Vagina (tissue), 2 donors: ENCODE measurements at places on chromosomes 3 and 15. TPM values are rescaled to one million over a fixed set of nuclear protein-coding genes. Genes with fewer than 3 reads are reported as not detected.

The POLQ gene
- total RNA-seq, result 2.5 TPM

The GP5 gene
- total RNA-seq, result not detected

- H3K27me3 ChIP-seq, result no peaks in the 10 kb centered on the region
- H3K36me3 ChIP-seq, result no peaks in the 10 kb centered on the region
- no peak overlapping the region for H3K4me3 ChIP-seq
- no peak for DNase-seq
Observed at GRCh38 chr3:153349108-153349499, 187.1 kb downstream of the RAP2B start.

- no peaks in the 10 kb centered on the region for H3K4me1 ChIP-seq
- H3K36me3 ChIP-seq, result no peaks in the 10 kb centered on the region
- no peak for DNase-seq
- H3K4me3 ChIP-seq, result no peak overlapping the region
Observed at GRCh38 chr3:147760085-147760484, 350.9 kb downstream of the ZIC1 start.

The CLN6 gene
- total RNA-seq, result 23.3 TPM

The CYP1A2 gene
- total RNA-seq, result not detected

The GATM gene
- total RNA-seq, result 50.1 TPM

DNA sequence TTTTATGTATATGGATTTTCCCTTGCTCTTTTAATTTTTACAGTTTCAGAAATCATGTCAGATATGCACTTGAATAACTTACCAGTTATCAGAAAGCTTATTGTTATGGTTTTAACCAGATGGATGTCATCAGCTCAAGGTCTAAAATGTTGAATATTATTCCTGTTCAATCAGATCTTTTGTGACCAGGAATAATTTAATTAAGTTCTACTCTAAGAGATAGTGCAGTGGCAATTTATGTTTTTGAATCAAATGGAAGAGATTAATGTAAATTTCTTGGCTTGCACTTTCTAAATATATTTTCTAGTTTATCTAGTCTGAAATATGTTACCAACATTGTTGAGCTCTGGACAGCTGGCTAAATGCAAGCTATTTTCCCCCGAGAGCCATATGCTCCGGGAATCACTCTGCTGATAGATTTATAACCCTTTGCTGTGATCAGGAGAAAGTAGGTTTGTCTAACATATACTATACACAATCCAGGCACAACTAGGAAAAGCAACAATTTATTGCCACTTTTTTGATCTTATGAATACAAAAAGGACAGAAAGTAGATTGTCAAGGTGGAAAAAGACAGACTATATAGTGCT, 76.8 kb upstream of the CD96 start:
- no peaks in the 10 kb centered on the region for H3K27me3 ChIP-seq
- H3K27ac ChIP-seq, result no peak overlapping the region
- no peak overlapping the region for H3K4me3 ChIP-seq
- no peaks in the 10 kb centered on the region for H3K4me1 ChIP-seq

The C2CD4B gene
- total RNA-seq, result 0.49 TPM

The POTEB3 gene
- total RNA-seq, result not detected

GRCh38 chr3:51709004-51709420, 2.1 kb downstream of the GRM2 start:
- no peak for DNase-seq
- H3K27ac ChIP-seq, result no peak overlapping the region
- H3K4me3 ChIP-seq, result no peak overlapping the region
- H3K27me3 ChIP-seq, result no peaks in the 10 kb centered on the region

DNA sequence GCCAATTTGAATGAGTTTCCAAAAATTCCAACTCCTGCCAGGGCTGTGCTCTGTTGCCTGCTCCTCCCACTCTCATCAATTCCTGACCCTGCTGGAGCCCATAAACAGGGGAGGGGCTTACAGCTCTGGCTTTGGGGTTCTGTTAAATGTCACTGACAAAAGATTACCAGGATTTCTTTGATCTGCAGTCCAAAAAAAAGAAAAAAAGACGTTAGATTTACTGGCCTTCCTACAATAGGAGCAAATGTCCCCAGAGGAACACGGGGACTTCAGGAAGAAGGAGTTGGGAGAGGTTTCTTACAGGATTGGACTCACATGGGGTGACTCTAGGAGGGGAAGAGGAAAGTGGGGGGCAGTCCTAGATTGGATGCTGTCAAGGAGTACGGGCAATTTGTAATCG, 84.3 kb upstream of the RNF7 start:
- H3K27me3 ChIP-seq, result no peaks in the 10 kb centered on the region
- no peak overlapping the region for H3K4me3 ChIP-seq
- no peak for DNase-seq
- H3K27ac ChIP-seq, result no peak overlapping the region
- no peaks in the 10 kb centered on the region for H3K4me1 ChIP-seq
- no peaks in the 10 kb centered on the region for H3K36me3 ChIP-seq

DNA sequence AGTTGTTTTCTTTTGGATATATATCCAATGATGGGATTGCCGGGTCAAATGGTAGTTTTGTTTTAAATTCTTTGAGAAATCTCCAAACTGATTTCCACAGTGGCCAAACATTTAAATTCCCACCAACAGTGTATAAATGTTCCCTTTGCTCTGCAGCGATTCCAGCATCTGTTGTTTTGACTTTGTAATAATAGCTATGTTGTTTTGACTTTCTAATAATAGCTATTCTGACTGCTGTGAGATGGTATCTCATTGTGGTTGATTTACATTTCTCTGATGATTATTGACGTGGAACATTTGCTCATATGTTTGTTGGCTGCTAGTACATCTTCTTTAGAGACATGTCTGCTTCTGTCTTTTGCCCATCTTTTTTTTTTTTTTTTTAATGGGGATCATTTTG, 332.2 kb upstream of the GBE1 start:
- H3K4me3 ChIP-seq, result no peak overlapping the region
- H3K4me1 ChIP-seq, result no peaks in the 10 kb centered on the region
- H3K36me3 ChIP-seq, result no peaks in the 10 kb centered on the region
- no peak for DNase-seq
- H3K27me3 ChIP-seq, result no peaks in the 10 kb centered on the region

GRCh38 chr3:139519998-139520737, 19.4 kb downstream of the RBP1 start:
- H3K36me3 ChIP-seq, result no peaks in the 10 kb centered on the region
- H3K27me3 ChIP-seq, result no peaks in the 10 kb centered on the region
- DNase-seq, result no peak
- no peak overlapping the region for H3K27ac ChIP-seq

GRCh38 chr3:55006244-55006676, 78.4 kb upstream of the LRTM1 start:
- H3K36me3 ChIP-seq, result no peaks in the 10 kb centered on the region
- H3K27ac ChIP-seq, result no peak overlapping the region
- no peaks in the 10 kb centered on the region for H3K27me3 ChIP-seq
- H3K4me1 ChIP-seq, result no peaks in the 10 kb centered on the region

The P2RY14 gene
- 0.49 TPM for total RNA-seq

GRCh38 chr3:107660306-107660976, 137.7 kb downstream of the BBX start:
- H3K4me1 ChIP-seq, result peaks cover 22% of the 10 kb centered on the region
- H3K27me3 ChIP-seq, result no peaks in the 10 kb centered on the region
- no peak for DNase-seq
- no peak overlapping the region for H3K4me3 ChIP-seq
- H3K36me3 ChIP-seq, result no peaks in the 10 kb centered on the region
- H3K27ac ChIP-seq, result no peak overlapping the region

The ATP13A4 gene
- 13.0 TPM for total RNA-seq

DNA sequence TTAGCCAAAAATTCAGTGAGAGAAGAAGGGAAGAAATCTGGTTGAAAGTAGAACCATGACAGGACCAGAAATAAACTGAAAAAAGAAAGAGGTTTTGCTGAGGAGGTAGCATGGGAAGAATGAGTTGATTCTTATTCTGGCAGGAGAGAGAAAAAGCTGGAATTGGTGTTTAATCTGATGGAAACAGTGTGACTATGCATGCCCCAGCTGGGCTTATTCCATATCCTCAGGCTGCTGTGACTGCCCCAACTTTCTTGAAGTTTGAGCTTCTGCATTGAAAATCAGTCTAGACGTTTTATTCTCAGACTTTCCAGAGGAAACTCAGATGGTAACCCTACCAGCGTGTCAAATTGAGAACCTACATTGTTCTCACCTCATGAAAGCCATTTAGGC, 352.5 kb upstream of the DCBLD2 start:
- no peak overlapping the region for H3K4me3 ChIP-seq
- H3K27me3 ChIP-seq, result no peaks in the 10 kb centered on the region
- no peak for DNase-seq

The SHF gene
- total RNA-seq, result 15.0 TPM

DNA sequence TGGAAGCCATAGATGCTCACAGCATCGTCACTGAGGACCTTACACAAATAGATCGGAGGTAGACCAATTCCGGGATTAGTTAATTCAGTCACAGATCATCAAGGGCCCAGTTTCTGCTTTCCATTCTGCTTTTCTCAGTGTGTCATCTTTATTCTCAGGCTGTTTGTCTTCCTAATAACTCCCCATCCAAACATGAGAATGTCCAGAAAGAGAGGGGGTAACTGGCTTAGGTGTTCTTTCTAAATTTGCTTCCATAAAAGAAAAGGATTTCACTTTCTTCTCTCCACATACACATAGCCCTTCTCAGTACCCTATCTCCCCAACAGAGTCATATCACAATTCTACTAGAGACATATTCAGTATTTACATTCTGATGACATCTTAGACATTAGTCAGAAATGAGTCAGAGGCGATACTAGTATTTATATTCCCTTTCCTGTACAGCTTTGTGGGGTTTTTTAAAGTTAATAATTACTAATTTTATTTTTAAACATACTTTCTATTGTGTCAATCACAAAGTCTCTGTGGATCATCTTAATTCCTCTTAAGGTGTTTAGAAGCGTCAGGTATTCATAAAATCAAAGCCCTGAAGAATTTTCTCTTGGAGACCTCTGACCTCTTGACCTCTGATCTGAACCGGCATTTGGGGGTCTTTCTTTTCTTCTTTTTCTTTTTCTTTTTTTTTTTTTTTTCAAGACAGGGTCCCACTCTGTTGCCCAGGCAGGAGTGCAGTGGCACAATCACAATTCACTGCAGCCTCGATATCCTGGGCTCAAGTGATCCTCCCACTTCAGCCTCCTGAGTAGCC, 24.3 kb upstream of the IL12A start:
- no peaks in the 10 kb centered on the region for H3K36me3 ChIP-seq
- no peak overlapping the region for H3K4me3 ChIP-seq
- DNase-seq, result no peak
- no peaks in the 10 kb centered on the region for H3K4me1 ChIP-seq
- H3K27ac ChIP-seq, result no peak overlapping the region

GRCh38 chr3:106514431-106514830, 645.6 kb upstream of the CBLB start:
- no peak for DNase-seq
- no peaks in the 10 kb centered on the region for H3K4me1 ChIP-seq
- H3K27me3 ChIP-seq, result no peaks in the 10 kb centered on the region
- no peak overlapping the region for H3K27ac ChIP-seq
- H3K4me3 ChIP-seq, result no peak overlapping the region

DNA sequence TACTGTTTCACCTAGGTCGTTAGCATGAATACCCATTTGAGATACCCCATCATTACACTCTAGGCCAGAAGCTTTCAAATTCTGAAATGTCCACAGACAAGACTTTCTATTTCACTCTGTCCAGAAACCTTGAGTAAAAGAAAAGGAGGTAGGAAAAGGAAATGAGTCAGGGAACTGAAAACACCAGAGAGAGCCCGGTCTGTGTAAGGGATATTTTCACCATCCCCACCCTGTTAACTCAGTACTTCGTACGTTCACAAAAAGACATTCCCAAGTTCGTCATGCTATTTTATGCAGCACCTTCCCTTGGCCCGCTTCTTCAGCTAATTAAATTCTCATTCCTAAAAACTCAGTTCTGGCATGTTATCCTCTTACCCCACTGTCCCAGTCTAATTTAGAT, 89.4 kb upstream of the SOX2 start:
- H3K27ac ChIP-seq, result no peak overlapping the region
- H3K36me3 ChIP-seq, result no peaks in the 10 kb centered on the region
- no peak for DNase-seq
- H3K27me3 ChIP-seq, result no peaks in the 10 kb centered on the region

DNA sequence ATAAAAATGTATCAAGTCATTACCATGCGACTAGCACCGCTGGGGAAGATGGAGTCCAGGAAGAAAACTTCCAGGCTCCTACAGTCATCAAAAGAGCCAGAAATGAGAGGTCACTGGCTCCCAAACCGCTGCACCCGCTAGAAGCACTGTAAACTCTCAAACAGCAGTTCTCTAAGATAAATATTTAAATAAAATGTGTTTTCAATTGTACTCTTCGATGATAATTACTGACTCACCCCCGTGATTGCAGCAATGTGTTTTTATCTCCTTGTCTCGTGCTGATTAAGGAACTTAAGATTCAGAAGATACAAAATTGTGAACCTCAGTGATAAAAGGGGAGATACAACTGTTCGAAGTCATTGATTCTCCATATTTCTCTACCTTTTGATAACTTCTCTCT, 45.8 kb upstream of the FOXP1 start:
- no peaks in the 10 kb centered on the region for H3K4me1 ChIP-seq
- no peak overlapping the region for H3K27ac ChIP-seq
- H3K4me3 ChIP-seq, result no peak overlapping the region
- no peak for DNase-seq
- no peaks in the 10 kb centered on the region for H3K27me3 ChIP-seq

DNA sequence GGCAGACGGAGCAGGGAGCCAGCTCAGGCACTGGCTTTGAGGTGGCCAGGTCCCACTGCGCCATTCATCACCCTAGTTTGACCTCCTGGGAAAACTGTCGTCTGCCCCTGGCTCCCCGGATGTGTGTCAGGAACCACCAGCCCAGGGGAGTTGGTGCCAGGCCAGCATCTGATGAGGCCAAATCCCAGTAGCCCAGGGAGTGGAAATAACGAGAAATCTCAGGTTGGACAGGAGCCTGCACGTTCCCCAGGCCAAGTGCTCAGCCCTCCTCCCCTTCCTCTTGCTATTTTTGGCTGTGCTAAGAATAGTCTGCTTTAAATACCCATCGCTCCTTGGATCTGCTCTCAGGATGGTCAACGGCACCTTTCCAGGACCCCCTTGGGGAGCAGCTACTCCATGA, 93.1 kb upstream of the RPL32 start:
- H3K4me1 ChIP-seq, result peaks cover 70% of the 10 kb centered on the region
- no peak for DNase-seq
- peaks cover 24% of the 10 kb centered on the region for H3K36me3 ChIP-seq
- H3K4me3 ChIP-seq, result no peak overlapping the region

DNA sequence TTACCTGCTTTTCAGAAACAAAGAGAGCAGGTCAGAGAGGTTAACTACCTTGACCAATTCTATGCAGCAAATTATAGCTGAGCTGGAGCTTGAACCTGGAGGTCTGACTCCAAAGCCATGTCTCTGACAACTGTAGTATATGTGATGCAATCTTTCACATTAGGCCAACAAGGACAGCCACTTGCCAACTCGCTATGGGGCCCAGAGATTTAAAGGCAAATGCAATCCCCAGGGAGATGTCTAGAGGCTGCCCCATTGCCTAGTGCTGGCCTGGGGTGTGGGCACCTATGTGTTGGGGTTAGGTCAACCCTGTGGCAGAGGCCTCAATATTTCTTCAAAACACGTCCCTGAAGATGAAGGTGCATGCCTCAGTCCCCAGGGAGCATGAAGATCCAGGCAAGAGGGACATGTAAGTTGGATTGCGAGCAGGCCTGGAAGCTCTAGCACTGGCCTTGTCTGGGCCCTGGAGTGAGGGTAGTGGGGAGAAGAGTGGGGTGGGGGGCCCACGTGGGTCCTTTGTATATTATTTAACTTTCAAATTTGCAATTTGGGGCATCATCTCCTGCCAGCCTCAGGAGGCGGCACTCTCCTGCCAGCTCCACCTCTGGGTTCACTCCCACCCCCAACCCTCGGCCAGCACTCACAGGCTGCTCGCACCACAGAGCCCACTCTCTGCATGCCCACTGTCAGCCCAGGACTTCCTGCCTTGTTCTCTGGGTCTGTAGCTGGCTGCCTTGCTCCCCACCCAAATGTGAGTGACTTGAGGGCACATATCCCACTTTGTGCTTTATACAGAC, 64.3 kb downstream of the SLC12A8 start:
- H3K4me3 ChIP-seq, result no peak overlapping the region
- DNase-seq, result no peak
- peaks cover 41% of the 10 kb centered on the region for H3K4me1 ChIP-seq
- peak overlapping the region; percentile 15 for H3K27ac ChIP-seq
- no peaks in the 10 kb centered on the region for H3K36me3 ChIP-seq
